Effector memory CD4-positive, alpha-beta T cell (primary cell): ENCODE measurements at places on chromosomes 16 and 17.
A peak's percentile ranks its signal among the peaks of the same experiment; 100 is the strongest.

GRCh38 chr17:82056729-82057621 lies 5.3 kb downstream of the GPS1 start:
- no peak for DNase-seq

DNA sequence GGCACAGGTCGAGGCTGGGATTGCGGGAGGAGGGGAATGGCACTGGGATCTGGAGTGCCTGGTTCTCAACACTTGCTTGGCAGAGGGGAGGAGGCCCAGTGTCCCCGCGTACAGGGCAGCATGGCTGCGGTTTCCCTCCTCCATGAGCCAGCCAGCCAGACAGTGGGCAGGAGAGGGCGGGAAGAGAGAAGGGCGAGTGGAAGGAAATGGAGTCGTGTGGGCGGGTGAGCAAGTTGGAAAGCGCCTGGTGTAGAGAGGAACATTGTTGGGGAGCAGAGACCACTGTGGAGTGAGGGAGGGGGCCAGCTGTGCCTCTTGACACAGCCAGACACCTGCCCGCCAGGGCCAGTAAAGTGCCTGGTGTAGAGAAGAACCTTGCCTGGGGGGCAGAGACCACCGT lies 130.5 kb downstream of the OR1D5 start:
- DNase-seq, result no peak

DNA sequence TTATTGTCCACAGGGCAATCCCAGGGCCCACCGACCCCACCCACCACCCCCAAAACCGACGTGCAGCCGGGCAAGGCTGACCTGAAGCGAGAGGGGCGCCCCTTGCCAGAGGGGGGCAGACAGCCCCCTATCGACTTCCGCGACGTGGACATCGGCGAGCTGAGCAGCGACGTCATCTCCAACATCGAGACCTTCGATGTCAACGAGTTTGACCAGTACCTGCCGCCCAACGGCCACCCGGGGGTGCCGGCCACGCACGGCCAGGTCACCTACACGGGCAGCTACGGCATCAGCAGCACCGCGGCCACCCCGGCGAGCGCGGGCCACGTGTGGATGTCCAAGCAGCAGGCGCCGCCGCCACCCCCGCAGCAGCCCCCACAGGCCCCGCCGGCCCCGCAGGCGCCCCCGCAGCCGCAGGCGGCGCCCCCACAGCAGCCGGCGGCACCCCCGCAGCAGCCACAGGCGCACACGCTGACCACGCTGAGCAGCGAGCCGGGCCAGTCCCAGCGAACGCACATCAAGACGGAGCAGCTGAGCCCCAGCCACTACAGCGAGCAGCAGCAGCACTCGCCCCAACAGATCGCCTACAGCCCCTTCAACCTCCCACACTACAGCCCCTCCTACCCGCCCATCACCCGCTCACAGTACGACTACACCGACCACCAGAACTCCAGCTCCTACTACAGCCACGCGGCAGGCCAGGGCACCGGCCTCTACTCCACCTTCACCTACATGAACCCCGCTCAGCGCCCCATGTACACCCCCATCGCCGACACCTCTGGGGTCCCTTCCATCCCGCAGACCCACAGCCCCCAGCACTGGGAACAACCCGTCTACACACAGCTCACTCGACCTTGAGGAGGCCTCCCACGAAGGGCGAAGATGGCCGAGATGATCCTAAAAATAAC lies 3.0 kb downstream of the SOX9 start:
- no peak for DNase-seq

GRCh38 chr17:27306276-27306835 lies 12.4 kb downstream of the WSB1 start:
- DNase-seq, result no peak

DNA sequence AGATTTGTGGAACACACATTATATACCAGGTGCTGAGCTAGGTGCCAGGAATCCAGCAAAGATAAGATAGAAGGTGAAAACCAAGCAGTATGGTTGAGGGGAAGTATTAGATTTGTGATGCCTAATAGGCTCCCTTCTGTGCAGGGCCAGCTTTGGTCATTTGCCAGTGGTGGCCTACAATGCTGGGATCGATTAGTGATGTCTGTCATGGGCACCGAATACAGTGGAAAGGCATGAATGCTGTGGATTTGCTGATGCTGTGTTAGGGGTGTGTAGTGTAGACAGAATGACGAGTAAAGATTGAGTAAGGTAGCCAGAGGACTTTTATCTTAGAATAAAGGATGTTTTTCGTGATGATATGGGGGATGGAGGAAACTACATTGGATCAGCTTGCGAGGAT lies 48.9 kb downstream of the SNX29 start:
- no peak for DNase-seq

- DNase-seq, result no peak
These were observed 16.7 kb upstream of the MYH10 start for GRCh38 chr17:8647202-8647601.

- peak; percentile 84 for DNase-seq
These were observed 4.3 kb downstream of the VAMP2 start for GRCh38 chr17:8158267-8159031.

DNA sequence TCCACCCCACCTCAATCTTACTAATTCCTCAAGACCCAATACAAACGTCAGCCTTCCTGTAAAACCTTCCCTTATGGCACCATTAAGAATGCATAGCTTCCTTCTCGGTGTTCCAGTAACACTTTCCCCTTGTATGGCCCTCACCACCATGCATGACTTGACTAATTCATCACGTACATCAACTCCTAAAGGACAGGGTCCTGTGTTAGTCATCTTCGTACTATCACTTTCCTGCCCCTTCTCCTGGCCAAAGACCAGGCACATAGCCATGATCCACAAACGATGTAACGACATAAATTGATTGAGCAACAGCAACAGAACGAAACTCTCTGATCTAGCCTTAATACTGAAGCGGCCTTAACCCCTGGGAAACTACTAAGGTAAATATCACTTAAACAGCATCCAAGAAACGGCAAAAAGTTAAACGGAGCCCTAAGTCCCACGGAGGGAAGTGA lies 612 bp downstream of the PSMD12 start:
- no peak for DNase-seq

- no peak for DNase-seq
These were observed 6.0 kb upstream of the GRIN2C start for GRCh38 chr17:74865504-74866197.

GRCh38 chr17:14553847-14554246 lies 253.0 kb downstream of the HS3ST3B1 start:
- no peak for DNase-seq

- DNase-seq, result no peak
These were observed 21.6 kb downstream of the EMC8 start for GRCh38 chr16:85777583-85778310.

DNA sequence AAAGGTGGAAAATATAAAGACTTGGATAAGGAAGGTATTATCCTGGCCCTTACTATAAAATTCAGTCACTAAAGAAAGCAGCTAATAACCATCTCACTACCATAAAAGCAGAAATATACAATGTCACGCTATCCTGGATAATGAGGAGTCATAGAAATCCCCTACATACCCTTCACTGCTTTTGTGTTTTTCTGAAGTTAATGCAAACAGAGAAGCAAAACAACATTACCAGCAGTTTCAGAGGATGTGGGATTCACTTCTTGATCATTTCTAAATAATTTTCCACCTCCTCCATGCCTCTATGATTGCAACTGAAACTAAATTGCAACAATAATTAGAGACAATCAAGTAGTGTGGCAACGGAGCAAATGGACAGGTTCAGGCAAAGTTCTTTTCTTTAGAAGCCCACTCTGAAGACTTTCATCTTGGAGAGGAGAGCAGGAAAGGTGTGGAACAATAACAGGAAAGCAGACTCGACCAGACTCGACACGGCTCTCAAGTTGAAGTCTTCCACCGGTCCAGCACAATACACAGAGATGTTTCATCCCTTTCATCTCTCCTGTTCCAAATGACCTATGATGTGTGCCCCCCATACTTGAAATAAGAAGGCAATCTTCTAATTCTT lies 10.2 kb downstream of the CYTH1 start:
- DNase-seq, result no peak

DNA sequence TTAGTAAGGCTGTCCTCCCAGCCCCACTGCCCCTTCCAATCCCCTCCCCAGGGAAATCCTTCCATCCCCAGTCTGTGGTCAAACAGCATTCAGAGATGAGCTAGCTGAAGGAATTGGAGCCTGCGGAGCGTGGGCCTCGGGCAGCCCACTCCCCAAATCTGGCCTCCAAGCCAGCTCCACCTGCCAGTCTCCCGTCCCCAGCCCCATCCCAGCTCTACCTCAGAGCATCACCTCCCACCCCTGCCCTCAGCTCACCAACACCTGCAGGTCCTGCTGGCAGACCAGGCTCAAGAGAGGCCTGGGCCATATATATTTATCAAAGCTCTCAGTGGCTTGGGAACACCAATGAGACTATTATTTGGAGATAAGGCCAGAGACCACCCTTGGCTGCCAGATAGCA lies 5.2 kb upstream of the SPPL2C start:
- no peak for DNase-seq

DNA sequence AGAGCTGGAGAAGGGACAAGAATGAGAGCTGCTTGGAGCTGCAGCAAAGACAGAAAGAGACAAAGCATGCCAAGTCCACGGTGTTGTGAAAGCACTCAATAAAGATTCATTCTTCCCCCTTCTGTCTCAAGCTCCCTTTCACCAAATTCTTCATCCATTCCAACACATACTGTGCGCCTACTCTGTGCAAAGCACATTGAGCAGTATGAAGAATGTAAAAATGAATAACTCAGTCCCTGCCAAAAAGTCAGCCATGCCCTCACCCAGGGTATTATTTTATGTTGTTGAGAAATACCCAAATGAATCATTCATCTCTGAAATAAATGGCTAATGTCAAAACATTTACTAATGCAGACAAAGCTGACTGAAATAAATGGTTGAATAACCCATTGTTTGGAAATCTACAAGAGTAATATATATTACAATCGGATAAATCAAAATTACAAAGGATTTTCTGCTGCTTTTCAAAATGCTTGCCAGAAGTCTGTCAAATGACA lies 282.9 kb upstream of the IRX5 start:
- DNase-seq, result no peak

DNA sequence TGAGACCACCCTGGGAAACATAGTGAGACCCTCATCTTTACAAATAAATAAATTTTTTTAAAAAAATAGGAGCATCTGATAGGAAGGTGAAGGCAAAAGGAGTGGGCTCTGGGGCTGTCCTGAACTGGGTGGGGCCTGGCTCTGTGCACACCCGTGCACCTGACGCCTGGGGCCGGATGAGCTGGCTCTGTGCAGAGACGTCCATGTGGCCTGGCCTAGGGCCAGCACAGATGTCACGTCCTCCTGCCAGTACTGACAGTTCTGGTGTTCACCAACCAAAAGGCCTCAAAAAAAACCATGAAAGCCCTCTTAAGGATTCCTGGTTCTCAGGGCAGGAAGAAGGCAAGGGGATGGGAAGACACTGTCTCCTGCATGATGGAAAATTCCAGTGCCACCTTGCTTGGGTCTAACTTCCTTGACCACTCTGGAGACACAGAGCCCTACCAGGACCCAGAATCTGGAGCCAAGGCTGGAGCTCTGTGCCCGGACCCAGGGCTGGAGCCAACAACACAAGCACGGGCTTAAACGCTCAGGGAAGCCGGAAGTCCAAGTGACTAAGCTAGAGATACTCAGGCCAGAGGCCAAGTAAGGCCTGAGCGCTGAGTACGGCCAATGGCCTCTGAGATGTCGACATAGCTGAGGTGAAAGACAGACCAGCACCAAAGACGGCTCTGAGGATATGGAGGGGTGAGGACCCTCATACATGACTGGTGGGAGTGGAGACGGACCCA lies 32.9 kb downstream of the COPRS start:
- DNase-seq, result no peak

DNA sequence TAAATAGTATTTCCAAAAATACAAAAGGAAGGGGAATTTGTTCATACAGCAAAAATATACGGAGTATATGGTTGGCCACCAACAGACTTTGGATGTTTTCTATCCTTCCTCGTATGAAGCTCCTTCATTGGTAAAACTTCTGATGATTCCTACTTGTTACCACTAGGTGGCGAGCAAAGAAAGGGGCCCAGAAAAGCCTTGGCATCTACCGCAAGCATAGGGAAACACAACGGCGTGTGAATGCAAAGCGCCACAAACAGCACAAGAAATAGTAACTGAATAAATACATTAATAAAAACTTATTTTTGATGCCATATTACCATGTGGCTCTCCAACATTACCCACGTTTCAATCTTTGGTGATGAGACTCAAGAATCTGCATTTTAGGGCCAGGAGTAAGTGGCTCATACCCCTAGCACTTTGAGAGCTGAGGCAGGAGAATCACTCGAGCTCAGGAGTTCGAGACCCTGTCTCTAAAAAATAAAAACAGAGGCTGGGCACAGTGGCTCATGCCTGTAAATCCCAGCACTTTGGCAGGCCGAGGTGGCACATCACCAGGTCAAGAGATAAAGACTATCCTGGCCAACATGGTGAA lies 34.5 kb downstream of the YWHAE start:
- peak; percentile 44 for DNase-seq

DNA sequence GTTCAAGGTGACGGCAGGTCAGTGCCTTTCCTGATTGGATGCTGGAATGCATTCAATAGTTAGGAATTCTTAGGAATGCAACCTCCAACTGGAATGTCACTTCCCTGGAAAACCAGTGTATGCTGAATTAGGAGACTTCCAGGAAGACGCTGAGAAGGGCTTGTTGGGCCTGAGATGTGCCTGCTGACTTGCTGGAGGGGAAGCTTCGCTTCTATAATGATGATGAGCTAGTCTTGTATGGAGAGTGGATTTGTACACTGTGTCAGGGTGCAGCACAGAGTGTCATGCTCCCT lies 45.6 kb downstream of the SMPD3 start:
- no peak for DNase-seq

DNA sequence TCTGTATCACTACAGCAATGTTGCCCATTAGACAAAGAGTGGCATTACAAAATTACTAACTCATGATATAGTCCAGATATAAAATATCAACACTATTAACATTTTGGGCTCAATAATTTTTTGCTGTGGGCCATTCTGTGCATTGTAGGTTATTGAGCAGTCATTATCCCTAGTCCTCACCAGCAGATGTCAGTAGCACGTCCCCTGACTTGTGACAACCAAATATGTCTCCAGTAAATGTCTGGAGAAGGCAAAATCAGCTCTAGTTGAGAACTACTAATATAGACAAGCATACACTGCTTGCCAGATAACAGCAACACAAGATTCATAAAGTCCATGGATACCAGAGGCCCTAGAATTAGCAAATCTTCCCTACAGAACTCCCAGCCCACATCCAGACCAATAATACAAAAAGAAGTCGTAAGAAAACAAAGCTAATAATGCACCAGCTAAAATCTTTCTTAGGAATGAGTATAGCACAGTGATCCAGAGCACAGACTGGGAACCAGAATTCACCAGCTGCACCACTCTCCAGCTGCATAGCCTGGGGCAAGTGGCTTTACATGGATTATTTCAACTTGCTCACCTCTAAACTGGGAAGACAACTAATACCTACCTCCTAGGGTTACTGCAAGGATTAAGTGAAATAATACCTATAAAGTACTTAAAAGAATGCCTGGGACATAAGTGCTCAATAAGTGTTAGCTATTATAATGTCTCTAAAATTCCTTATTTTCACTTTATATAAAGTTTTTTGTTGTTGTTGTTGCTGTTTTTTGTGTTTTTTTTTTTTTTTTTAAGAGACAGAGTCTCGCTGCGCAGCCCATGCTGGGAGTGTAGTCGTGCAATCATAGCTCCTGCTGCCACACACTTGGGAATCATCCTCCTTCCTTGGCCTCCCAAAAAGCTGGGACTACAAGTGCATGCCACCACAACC lies 23.7 kb downstream of the HELZ start:
- DNase-seq, result no peak
